ENCODE measurements at places on chromosomes 11 and 22. TPM values are rescaled to one million over a fixed set of nuclear protein-coding genes. Genes with fewer than 3 reads are reported as not detected.
A peak's percentile ranks its signal among the peaks of the same experiment; 100 is the strongest.

The ANO1 gene
- 12.4 TPM for total RNA-seq

- DNase-seq, result no peak
Observed at GRCh38 chr11:46362156-46363030, 15.1 kb downstream of the DGKZ start.

GRCh38 chr11:118621784-118622375 is 14.5 kb downstream of the PHLDB1 start:
- no peak for DNase-seq

DNA sequence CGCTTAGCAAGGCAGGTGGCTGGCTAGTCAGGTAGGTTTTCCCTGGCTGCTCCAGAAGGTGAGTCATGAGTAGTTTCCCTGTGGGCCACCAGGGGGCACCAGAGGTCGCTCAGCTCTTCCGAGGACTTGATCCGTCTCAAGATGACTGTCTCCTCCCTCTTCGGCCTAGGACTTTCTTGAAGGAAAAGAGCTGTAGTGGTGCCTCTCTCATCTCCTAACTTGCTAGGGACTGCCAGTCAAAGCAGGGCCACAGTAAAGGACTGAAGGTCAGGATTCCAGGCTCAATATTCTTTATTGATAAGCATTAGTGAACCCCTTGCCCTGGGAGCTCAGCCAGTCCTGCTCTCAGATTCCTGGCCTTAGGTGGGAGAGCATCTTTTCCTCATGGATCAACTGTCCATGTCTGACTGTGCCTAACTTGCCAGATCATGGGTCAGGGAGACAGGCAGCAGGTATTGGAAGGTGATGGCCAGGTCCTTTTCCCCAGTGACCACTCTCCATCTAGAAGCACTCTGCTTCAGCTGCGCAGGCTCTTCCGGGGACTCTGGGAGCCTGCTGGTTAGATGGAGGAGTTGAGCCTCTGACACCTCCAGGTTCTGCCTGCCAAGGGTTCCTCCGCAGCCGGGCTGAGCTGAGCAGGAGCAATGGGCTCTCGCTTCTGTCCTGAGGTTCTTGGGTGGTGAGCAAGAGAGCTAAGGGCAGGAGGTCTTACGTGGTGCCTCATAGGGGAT is 1.9 kb downstream of the POLD4 start:
- DNase-seq, result no peak

DNA sequence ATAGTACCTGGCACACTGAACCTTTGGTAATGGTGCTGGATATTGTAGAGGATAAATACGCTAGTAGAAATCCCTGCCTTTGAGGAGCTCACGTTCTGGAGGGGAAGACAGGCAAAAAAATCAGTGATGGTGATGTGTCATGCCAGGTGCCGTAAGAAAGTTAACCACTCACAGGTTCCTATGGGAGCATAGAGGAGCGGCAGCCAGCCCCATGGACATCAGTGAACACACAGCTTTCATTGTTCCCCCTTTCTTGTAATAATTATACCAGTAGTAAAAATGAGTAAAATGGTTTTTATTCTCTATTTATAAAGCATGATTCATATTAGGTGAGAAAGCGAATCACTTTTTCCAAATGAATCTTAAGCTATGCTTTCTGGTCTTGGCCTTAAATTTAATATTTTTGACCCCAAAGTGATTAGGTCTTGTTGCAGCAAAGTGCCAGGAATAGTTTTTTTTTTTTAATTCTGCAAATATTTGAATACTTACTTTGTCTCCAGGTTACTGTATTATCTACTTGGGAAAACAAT is 57.9 kb downstream of the UVRAG start:
- DNase-seq, result no peak

GRCh38 chr22:46582281-46582933 is 37.8 kb upstream of the GRAMD4 start:
- DNase-seq, result no peak

DNA sequence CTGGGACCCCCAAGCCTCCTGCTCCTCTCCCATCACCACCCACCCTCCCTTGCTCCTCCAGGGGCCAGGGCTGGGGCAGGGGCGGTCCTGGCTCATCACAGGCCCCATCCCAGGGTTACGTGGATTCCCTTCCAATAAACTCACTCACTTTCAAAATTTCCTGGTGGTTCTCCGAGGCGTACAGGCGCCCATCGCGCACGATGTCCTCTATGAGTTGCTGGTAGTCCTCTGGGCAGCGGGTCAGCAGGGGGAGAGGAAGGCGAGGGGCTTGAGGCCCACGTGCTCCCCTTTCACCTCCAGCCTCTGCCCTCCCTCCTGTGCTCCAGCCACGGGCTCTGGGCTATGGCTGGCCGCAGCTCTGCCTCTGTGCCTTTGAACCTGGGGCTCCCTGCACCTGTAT is 20.5 kb upstream of the TTLL12 start:
- no peak for DNase-seq

The DDX10 gene
- total RNA-seq, result 8.4 TPM

The TMEM191B gene
- total RNA-seq, result not detected

DNA sequence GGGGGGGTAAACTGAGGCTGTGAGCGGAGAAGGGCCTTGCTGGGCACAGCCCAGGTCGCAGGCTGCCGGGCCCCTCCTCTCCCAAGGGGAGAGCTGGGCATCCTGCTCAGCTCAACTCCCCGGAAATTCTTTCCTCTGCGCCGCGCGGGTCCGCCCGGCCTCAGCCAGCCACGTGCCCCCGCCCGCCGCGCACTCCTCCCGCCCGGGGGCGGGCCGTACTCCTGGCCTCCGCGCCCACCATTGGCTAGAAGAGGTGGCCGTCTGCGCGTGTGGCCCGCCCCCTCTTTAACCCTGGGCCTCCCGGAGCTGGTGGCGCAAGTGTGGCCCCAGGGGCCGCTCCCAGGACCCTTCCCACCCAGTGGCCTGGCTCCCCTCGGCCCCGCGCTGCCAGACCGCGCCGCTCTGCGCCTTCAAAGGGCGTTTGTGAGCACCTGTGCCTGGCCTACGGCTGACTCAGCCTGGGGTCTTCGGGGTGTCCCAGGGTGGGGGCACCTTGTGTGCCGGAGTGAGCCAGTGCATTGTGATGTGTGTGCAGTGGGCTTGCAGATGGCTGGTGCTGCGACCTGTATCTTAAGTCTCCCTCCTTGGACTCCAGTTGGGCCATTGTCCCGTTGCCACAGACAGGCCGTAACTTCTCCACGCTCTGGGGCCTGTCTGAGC is 2.0 kb downstream of the MRGPRF start:
- DNase-seq, result peak; percentile 77

DNA sequence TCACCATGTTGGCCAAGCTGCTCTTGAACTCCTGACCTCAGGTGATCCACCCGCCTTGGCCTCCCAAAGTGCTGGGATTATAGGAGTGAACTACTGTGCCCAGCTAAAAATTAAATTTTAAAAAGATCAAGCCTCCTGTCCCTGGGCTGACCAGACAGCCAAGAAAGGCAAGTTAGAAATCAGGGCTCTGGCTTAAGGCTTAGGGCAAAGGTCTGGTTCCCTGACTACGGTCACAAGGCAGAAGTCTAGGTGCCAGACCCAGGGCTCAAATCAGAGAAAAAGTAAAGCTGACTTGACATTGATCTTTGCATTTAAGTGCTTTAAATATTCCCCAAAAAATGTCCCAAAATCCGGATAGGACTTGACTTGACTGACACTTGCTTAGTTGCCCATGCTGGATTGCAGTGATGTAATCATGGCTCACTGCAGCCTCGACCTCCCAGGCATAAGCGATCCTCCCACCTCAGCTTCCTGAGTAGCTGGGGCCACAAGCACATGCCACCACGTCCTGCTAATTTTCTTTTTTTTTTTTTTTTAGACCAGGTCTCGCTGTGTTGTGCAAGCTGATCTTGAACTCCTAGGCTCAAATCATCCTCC is 17.3 kb upstream of the CRKL start:
- no peak for DNase-seq

GRCh38 chr22:42397332-42398249 is 34.6 kb downstream of the NFAM1 start:
- DNase-seq, result peak; percentile 40

DNA sequence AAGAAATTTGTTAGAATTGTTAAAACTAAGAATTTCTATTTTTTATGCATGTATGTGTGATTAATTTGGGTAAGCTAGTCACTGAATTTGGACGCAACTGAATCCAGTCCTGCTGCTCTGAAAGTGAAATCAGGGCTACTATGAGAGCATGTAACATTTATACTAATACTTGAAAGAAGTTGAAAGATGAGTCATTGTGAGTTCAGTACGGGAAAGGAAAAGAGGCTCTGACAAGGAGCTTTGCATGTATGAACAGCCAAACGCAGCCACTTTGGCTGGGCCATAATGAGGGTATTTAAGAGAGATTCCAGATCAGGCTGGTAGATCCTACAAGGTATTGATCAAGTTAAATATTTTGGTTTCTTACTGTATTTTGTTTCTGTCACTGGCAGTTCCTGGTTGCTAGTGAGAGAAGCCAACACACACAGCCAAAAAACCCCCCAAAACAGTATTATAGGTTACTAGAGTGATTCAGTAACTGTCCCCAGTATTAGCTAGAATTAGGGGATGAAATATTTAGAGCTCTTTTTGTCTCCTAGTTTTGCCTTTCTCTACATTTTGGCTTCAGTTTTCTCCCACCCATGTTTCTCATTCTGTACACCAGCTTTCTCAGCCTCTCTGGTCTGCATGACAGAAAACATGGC is 14.1 kb downstream of the AASDHPPT start:
- no peak for DNase-seq

The SCGB1D2 gene
- 2.0 TPM for total RNA-seq

All from heart left ventricle (tissue), 16 donors.